K562 (cell line): ENCODE measurements at places on chromosomes 16 and 17. TPM values are rescaled to one million over a fixed set of nuclear protein-coding genes. Genes with fewer than 3 reads are reported as not detected.

DNA sequence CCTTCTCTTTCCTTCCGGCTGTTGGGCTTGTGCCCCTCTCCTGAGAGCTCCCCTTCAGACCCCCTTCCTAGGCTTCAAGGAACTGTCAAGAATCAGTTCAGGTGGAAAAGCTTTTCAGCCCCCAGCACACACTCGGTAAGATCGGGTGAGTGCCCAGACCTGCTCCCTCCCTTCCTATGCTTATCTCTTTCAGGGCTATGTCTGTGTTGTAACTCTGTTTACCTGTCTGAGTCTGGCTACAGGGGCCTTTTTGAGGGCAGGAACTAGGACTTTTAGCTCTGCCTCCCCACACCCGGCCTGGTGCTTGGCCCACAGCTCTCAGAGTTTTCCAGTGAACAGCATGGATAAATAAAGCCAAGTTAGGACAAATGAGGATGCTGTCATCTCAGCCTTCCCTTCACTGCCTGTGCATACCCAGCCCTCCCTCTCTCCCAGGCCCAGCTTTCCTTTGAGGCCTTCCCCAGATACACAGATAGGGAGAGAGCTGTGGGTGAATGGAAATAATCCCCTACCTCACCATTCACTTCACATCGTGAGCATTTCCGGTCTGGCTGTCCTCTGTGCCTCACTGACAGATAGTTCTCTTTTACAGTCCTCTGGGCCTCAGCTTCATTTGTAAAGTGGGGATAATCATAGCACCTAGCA is 5.7 kb upstream of the MRPS23 start:
- H3K36me3 ChIP-seq: no peaks in the 10 kb centered on the region
- no peak overlapping the region for H3K4me3 ChIP-seq
- no peaks in the 10 kb centered on the region for H3K27me3 ChIP-seq
- H3K27ac ChIP-seq: no peak overlapping the region
- H3K4me1 ChIP-seq: peaks cover 41% of the 10 kb centered on the region

DNA sequence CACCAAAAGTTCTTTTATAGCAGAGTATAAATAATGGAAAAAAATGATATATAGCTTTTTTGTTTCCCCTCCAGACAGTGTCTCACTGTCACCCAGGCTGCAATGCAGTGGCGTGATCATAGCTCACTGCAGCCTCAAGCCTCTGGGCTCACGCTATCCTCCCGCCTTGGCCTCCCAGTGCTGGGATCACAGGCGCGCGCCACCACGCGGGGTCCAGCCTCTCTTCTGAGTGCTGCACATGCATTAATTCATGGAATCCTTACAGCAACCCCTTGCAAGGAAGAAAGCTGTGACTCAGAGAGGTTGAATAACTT is 18.0 kb upstream of the ZNF629 start:
- peaks cover 36% of the 10 kb centered on the region for H3K4me1 ChIP-seq
- peak; percentile 48 for DNase-seq
- no peaks in the 10 kb centered on the region for H3K27me3 ChIP-seq
- H3K4me3 ChIP-seq: peak overlapping the region; percentile 75
- H3K36me3 ChIP-seq: no peaks in the 10 kb centered on the region
- H3K27ac ChIP-seq: peak overlapping the region; percentile 81

- H3K27ac ChIP-seq: no peak overlapping the region
- peaks cover 31% of the 10 kb centered on the region; the same call in 2 of the 3 replicates for H3K36me3 ChIP-seq
- H3K4me1 ChIP-seq: peaks cover 10% of the 10 kb centered on the region
Measured at GRCh38 chr17:4858882-4859260, 25.7 kb downstream of the MINK1 start.

DNA sequence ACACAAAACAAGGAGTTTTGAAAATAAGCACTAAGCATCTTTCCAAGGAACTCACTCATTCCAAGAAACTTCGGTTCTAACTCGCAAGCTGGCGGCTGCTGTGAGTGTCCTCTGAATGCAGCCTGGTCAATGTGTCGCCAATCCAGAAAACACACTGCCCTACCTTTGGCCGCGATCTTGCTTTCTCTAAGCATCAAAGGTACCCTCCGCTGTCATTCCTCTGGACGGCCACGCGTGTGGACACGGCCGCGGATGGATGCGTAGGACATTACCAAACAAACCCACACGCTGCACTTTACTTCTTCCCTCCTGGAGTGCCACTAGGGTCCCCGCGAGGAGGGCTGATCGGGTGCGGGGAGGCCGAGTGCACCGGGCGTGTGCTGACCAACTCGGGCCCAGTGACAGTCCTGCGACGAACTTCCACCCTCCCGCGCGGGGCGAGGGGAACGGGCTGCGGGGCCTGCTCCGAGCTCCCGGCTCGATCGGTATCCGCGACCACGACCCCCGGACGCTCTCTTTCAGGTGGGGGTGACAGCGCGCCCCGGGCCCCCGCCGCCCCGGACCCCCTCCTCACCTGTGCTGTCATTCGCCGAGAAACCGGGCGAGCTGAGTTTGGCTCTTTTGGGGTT is 1.1 kb downstream of the CREBBP start:
- peak overlapping the region; percentile 68 for H3K4me3 ChIP-seq
- H3K27ac ChIP-seq: peak overlapping the region; percentile 23; the same call in 1 of the 3 replicates
- no peaks in the 10 kb centered on the region for H3K27me3 ChIP-seq
- DNase-seq: peak; percentile 39

GRCh38 chr16:79121906-79122305 is 478.6 kb downstream of the MAF start:
- H3K27me3 ChIP-seq: peaks cover 21% of the 10 kb centered on the region
- no peaks in the 10 kb centered on the region for H3K4me1 ChIP-seq
- H3K27ac ChIP-seq: no peak overlapping the region
- no peaks in the 10 kb centered on the region for H3K36me3 ChIP-seq

- H3K4me1 ChIP-seq: no peaks in the 10 kb centered on the region
- no peaks in the 10 kb centered on the region for H3K36me3 ChIP-seq
- no peak overlapping the region for H3K4me3 ChIP-seq
- no peak for DNase-seq
- no peak overlapping the region for H3K27ac ChIP-seq
Measured at GRCh38 chr16:64088838-64089237, 1033.0 kb downstream of the CDH11 start.

DNA sequence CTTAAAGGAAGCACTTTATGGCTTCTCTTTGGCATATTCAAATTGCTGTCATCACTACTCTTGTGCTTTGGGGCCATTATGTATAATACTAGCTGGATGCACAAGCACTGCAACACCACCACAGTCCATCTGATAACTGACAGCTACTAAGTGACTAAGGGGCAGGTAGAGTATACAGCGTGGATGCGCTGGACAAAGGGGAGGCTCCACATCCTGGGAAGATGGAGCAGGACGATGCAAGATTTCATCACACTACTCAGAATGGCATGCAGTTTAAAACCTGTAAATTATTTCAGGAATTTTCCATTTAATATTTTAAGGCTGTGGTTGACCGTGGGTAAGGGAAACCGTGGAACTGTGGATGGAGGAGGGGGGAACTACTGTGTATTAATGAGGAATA is 25.0 kb downstream of the MPRIP start:
- H3K4me3 ChIP-seq: no peak overlapping the region
- no peaks in the 10 kb centered on the region for H3K27me3 ChIP-seq
- no peak for DNase-seq
- peaks cover 5% of the 10 kb centered on the region; the same call in 1 of the 3 replicates for H3K4me1 ChIP-seq
- no peak overlapping the region for H3K27ac ChIP-seq
- H3K36me3 ChIP-seq: no peaks in the 10 kb centered on the region

- no peak overlapping the region for H3K27ac ChIP-seq
Measured at GRCh38 chr16:89522287-89522686, 14.1 kb downstream of the SPG7 start.

- peaks cover 10% of the 10 kb centered on the region; the same call in 2 of the 3 replicates for H3K36me3 ChIP-seq
- H3K27ac ChIP-seq: peak overlapping the region; percentile 80
- no peak overlapping the region for H3K4me3 ChIP-seq
- H3K27me3 ChIP-seq: no peaks in the 10 kb centered on the region
- peaks cover 15% of the 10 kb centered on the region for H3K4me1 ChIP-seq
- peak; percentile 69 for DNase-seq
Measured at GRCh38 chr17:6574687-6575595, 18.6 kb upstream of the PITPNM3 start.

GRCh38 chr17:64780096-64781013 is 118.2 kb upstream of the SMURF2 start:
- no peak overlapping the region for H3K27ac ChIP-seq
- no peak overlapping the region for H3K4me3 ChIP-seq
- 0 out of 3 replicates have a peak, but pooled peaks cover 2% of the 10 kb centered on the region for H3K36me3 ChIP-seq
- no peaks in the 10 kb centered on the region for H3K4me1 ChIP-seq

DNA sequence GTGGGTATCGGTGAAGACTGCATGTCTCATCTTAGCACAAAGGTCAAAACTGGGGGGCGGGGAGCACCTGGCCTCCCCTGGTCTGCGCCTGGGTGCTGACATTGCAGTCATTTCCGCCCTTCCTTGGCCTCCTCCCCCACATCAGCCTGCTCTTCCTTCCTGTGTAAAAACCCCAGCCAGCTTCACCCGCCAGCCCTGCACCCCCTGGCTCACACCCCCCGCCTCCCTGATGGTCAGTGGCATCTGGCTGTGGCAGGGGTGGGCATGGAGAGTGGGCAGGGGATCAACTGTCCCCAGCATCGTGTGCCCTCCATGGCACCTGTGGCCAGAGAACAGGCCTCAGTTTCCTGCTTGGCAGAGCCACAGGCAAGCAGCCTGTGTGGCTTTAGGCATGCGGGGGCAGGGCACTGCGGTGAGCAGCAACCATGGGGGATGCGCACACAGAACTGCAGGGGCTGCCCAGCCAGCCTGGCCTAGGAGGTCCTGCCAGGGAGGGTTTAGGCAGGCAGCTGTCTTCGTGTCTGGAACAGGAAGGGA is 26.5 kb upstream of the LASP1NB start:
- peak; percentile 75 for DNase-seq
- no peak overlapping the region for H3K4me3 ChIP-seq
- H3K4me1 ChIP-seq: peaks cover 50% of the 10 kb centered on the region
- peak overlapping the region; percentile 62 for H3K27ac ChIP-seq
- H3K36me3 ChIP-seq: peaks cover 75% of the 10 kb centered on the region

Gene TPPP3
- 0.38 and 0.44 TPM in 2 replicates for total RNA-seq

Gene CD300A
- total RNA-seq: 0.36 and 0.44 TPM in 2 replicates

Gene ZG16B
- 0.35 and 0.40 TPM in 2 replicates for total RNA-seq

Gene C1QL1
- total RNA-seq: not detected in 2 replicates

Gene C16orf90
- total RNA-seq: not detected in 2 replicates
